ENCODE measurements at places on chromosomes 3 and 15. TPM values are rescaled to one million over a fixed set of nuclear protein-coding genes. Genes with fewer than 3 reads are reported as not detected.

DNA sequence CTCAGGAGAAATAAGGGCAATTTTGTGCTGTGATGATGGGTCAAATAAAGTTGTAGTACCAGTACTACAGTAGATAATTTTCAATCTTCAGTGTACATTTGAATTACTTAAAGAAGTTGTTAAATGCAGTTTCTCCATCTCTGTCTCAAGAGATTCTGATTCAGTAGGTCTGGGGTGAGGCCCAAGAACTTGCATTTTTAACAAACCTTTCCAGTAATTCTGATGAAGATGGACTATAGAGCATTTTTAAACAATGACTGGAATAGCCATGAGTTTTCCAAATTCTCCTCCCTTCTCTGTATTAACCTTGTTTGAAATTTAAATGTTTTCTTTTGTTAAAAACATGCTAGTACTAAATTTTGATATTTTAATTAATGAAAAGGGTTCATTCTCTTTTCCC is 127.0 kb upstream of the CD96 start:
- DNase-seq: no peak

GOLGA6L10 gene
- polyA plus RNA-seq: 15.9 TPM

GABRR3 gene
- 0.06 TPM for polyA plus RNA-seq

- DNase-seq: no peak
These were observed 4.3 kb downstream of the ISL2 start for GRCh38 chr15:76340803-76341365.

GRCh38 chr3:135581806-135582205 is 383.7 kb upstream of the PPP2R3A start:
- no peak for DNase-seq

DNA sequence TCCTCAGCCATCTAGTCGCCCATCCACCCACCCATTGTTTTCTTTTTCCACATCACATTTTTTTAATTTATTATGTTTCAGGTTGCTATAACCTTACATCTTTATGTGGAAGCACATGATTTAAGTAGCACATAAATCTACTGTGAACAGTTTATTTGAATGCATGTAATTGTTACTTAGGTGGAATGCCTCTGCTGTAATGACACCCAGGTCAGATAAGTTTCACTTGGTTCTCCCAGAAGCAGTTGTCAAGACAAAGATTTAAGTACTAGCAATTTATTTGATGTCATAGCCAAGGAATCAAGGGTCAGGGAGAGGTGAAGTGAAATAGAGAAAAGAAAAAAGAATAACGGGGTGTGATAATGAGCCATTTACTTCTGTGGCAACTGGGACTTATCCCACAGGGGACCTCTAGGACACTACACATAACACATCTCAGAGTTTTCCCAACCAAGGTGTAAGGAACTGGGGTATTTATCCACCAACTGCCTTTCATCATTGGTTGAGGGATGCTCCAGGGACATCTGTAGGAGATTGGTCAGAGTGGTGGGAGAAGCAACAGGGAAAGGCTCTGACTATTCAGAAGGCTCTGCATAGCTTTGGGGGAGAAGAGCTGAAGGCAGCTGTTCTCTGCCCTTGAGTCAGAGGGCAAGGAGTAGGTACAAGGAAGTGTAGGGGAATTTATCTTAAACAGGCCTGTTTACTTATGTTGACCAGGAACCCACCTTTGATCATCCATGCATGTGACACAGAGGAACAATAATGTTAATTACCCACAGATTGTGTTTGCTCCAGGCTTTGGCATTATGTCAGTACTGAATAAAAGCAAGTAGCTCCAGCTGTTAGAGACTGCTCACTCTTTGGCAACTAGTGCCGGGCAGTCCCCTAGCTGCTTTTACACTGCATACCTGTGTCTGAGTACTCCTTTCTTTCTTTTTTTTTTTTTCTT is 94.8 kb downstream of the CD200R1L start:
- DNase-seq: peak; percentile 69

- no peak for DNase-seq
These were observed 108.5 kb downstream of the LRRC28 start for GRCh38 chr15:99359769-99360168.

NTRK3 gene
- polyA plus RNA-seq: 9.1 TPM

- DNase-seq: no peak
These were observed 413.7 kb downstream of the PDCD6IP start for GRCh38 chr3:34212175-34212574.

CLDN18 gene
- polyA plus RNA-seq: 3.6 TPM

GRCh38 chr3:135099734-135100355 is 304.8 kb downstream of the EPHB1 start:
- DNase-seq: no peak

- no peak for DNase-seq
These were observed 20.7 kb upstream of the PPP2R3A start for GRCh38 chr3:135944831-135945230.

SOX14 gene
- polyA plus RNA-seq: not detected

NR1I2 gene
- polyA plus RNA-seq: 0.65 TPM

DNA sequence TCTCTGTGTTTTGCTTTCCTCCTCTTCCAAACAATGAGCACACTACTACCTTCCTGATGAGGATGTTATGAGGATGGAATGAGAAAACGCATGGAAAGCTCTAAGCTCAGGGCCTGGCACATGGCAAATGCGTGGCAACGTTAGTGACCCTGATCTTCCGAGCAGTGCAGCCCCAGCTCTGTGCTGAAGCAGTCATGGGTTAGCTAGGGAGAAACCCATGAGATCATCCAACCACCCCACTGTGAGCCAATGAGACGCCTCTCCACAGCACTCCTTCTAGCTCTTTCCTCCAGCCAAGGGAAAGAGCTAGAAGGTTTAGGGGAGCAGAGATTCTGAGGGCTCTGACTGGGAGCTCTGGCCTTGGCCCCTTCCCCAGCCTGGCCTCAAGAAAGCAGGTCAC is 4.5 kb downstream of the CPN2 start:
- DNase-seq: no peak

DNA sequence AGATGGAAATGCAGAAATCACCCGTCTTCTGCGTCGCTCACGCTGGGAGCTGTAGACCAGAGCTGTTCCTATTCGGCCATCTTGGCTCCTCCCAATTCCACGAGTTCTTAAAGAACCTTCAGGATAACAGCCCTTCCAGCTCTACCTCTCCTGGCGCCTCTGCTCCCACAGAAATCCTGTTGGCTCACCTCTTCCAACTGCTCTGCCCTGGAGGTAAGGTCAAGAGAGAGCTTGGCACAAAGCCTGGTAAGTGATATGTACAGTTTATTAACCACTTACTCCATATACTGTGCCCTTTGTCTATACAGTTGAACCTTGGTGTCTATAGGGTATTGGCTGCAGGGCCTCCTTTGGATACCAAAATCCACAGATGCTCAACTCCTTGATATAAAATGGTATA is 17.8 kb upstream of the FGF12 start:
- DNase-seq: no peak

- DNase-seq: no peak
These were observed 132.5 kb downstream of the EPHB1 start for GRCh38 chr3:134927599-134927998.

LRRIQ4 gene
- not detected for polyA plus RNA-seq

- no peak for DNase-seq
These were observed 83.4 kb downstream of the CCK start for GRCh38 chr3:42182555-42182954.

Measured in renal pelvis (tissue), 12 donors.